ENCODE measurements at places on chromosomes 6 and 20. TPM values are rescaled to one million over a fixed set of nuclear protein-coding genes. Genes with fewer than 3 reads are reported as not detected.

Gene UBD
- total RNA-seq: not detected

Gene MMP24
- 2.4 TPM for total RNA-seq

Gene MLIP
- total RNA-seq: not detected

Gene HTR1E
- not detected for total RNA-seq

Gene NANP
- total RNA-seq: 6.8 TPM

Gene IDH3B
- total RNA-seq: 57.1 TPM

Gene B3GAT2
- total RNA-seq: 0.02 TPM

Gene ZNF341
- total RNA-seq: 2.8 TPM

Gene BLCAP
- 65.1 TPM for total RNA-seq

Gene FNDC11
- 0.25 TPM for total RNA-seq

Gene PROCR
- 5.2 TPM for total RNA-seq

Gene TREML2
- not detected for total RNA-seq

Gene PCK1
- total RNA-seq: not detected

Gene SLC13A3
- total RNA-seq: 2.8 TPM

Gene SLC17A2
- not detected for total RNA-seq

Gene GSTA1
- not detected for total RNA-seq

Gene GNAS-AS1
- 1.1 TPM for total RNA-seq

Gene BMP2
- 0.92 TPM for total RNA-seq

Data from chondrocyte (in vitro differentiated cells).